ENCODE measurements at places on chromosomes 2 and 18.

DNA sequence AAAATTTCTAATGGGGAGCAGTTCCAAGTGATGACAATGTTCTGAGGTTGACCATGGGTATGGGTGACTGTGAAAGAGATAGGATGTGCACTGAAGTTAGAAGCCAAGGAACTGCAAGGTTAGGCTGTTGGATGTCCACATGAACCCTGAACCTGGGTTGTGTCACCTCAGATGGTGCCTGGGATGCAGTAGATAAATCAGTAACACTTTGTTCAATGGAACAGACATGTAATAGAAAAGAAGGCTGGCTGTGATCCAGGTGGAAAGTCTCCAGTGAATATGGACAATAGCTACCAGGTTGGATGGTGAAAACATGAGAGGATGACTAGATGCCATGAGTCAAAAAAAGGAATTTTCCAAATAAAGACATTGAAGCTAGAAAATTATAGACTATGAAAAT lies 131.4 kb downstream of the TRABD2A start:
- no peak for DNase-seq

DNA sequence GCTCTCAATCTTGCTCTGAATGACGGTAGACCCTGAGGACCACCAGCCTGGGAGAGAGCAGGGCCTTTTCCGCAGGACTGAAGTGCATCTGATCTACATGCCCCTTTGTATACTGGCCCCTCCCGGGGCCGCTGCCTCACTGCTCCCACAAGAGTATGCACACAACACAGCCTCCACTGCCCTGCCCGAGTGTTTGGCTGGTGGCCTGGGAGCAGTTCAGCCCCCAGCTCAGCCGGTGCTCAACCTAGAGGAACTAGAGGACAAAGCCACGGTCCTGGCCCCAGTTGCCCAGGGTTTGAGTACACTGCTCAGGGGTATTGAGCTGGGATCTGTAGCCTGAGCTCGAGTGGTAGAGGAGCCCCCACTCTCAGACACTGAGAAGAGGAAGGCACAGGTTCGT lies 118.9 kb upstream of the CAB39 start:
- no peak for DNase-seq

DNA sequence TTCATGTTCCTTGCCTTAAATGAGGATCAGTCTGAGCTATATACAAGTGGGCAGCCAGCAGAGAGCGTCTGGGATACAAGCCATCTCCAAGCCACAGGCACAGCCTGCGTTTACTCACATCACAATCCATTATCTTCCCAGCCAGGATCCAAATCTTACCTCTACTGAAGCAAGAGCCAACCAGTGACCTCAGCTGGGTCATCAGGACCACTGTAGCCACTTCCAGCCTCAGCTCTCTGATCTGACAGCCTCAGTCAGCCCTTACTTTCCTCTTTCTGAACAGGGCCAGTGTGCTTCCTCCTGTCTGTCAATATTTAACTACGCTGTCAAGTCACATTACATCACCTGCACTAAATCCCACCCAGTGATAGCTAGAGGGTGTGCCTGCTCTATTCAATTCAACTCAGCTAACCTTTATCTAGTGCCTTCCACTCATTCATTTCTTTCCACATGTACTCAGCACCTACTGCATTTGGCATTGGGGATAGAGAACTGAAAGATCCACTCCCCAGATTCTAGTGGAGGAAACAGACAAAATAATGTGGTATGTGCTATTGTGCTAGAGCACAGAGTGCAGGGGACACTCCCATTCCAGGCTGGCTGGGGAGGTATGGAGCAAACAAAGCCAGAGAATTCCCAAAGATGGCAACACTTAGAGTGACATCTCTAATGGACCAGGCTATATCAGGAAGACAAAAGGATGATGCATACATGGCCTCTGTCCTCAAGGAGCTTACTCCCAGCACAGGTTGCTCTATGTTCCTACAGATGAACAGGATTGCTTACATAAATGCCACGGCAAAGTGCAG lies 146.5 kb downstream of the NCKAP5 start:
- DNase-seq, result no peak

DNA sequence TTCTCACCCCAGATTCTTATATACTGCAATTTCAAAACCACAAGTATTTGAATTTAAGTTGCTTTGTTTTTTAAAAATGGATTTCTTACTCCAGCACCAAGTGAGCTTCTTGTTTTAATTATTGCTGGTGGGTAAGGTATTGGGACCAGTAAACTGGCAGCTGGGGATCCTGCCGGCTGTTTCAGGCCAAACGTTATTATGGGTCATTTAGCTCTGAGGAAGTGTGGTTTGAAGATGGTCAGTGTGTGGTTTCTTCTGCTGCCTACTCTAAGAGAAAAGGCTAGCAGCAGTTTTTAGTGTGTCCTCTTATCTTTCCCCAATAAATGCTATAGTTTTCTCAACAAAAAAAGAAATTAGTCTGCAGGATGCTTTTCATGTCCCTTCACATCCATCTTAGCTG lies 30.6 kb downstream of the CFAP221 start:
- DNase-seq, result no peak

GRCh38 chr2:100408104-100408503 lies 9.4 kb downstream of the CHST10 start:
- no peak for DNase-seq

GRCh38 chr2:225496568-225496967 lies 97.1 kb downstream of the NYAP2 start:
- no peak for DNase-seq

DNA sequence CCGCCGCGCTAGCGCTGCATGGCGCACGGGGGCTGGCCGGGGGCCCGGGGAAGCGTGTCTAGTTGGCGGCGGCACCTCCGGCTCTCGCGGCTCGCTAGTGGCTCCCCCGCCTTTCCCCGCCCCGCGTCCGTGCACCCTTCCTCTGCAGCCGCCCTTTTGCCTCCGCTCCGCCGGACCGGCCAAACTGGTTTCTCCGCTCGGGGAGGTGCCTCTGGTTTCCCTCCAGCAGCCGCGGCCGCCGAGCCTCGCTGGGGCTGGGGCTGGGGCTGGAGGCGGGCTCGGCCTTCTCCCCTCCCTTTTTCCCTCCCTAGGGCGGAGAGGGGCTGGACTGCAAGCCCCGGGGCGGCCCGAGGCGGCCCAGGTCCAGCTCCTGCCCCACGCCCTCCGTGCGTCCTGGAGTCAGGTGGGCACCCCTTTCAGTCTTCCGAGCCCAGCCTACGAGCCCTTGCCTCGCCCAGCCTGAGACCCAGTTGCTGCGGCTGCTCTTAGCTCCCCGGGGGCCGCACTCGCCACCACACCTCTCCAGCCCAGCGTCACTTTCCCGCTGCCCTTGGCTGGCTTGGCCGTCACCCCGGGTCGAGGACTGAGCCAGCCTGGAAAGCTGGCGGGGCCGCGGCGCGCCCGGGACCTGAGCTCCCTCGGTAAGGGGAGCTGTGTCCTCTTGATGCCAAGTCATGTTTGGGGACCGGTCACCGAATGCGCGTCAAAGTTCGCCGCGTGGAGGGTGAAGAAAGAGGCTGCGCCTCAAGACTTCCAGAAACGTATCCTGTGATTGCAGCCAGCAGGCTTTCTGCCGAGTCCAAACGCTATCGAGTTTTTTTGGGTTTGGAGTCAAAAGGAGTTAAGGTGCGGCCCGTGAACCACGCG lies at the start of gene ATP8B1:
Gene ATP8B1, minus strand, starts transcription at position 213 of the 867 bp plus-strand sequence. CDS start 71,508 bp downstream, outside the sequence.
- no peak for DNase-seq

- no peak for DNase-seq
Measured at GRCh38 chr2:235131334-235132305, 179.8 kb downstream of the SH3BP4 start.

- DNase-seq, result no peak
Measured at GRCh38 chr18:32438173-32438572, 32.5 kb downstream of the GAREM1 start.

- DNase-seq, result no peak
Measured at GRCh38 chr2:175576270-175576669, 394.8 kb upstream of the ATP5MC3 start.
